Right hindlimb (tissue), 1 donor: ENCODE measurements at places on chromosomes 6 and 20.

DNA sequence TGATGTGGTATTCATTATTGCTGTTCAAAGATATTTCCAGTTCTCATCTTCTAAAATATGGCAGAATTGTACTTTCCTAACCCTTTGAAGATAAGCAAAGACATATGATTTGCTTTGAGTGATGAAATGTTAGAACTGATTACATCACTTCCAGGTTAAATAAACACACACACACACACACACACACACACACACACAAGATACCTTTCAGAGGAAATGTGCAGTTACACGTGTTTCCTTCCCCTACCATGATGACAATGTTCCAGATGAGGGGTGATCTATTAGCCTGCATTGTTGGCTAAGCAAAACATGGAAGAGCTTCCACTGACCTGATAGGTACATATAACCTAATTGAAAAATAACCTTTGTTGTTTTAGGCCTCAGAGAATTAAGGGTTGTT is 11.7 kb upstream of the FRK start:
- DNase-seq, result no peak

GRCh38 chr20:31517373-31517772 is 3.1 kb downstream of the HM13 start:
- no peak for DNase-seq

DNA sequence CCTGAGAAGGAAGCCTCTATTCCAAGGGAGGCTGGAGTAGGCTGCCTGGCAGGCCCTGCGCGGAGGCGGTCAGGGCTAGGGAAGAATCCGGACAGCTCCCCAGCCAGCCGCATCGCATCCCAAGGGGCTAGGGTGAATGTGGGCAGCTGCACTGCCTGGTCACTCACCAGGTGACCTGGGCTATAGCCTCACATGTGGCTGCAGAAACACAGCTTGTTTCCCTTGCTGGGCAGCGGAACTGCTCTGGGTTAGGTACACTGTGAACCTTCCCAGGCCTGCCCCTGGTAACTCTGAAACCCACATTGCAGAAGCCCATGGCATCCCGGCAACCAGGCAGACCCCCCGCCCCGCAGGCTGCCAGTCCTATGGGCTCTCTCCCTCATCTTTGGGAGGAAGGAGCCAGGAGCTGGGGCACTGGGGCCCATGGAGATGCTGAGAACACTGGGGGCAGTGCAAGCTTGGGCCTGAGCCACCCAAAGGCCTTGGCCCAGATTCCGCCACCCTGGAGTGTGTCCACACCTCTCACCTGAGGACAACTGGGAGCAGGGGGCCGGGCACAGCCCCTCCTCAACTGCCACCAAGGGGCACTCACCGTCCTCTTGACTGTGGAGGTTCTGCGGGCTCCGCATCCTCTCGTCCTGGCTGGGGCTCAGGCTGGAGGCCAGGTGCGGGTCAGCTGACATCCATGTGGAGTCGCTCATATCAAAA is 111.0 kb downstream of the NOL4L start:
- DNase-seq, result no peak

- DNase-seq, result no peak
Observed at GRCh38 chr6:96878143-96878542, 19.5 kb downstream of the NDUFAF4 start.

DNA sequence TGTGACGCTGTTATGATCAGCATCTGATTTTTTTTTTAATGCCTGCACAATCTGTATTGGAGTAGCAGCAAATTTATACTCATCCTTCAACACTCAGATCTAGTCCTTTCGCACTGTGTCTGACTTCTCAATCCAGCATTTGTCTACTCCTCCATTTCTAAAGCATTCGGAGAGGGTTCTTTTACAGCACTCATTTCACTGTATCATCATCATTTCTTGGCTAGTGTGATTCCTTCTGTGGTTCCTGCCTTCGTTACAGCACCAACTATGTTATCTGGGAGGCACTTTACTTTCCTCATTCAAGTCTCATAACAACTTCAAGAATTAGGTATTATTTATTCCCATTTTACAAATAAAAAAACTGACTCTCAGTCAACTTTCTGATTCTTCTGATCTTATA is 18.0 kb downstream of the NUDT3 start:
- DNase-seq, result no peak

- peak; percentile 65 for DNase-seq
Observed at GRCh38 chr6:91812596-91813274, 1225.9 kb upstream of the MAP3K7 start.

GRCh38 chr6:168684906-168685305 is 243.9 kb downstream of the SMOC2 start:
- DNase-seq, result no peak

GRCh38 chr6:29294499-29294914 is 7.0 kb upstream of the OR14J1 start:
- DNase-seq, result no peak

DNA sequence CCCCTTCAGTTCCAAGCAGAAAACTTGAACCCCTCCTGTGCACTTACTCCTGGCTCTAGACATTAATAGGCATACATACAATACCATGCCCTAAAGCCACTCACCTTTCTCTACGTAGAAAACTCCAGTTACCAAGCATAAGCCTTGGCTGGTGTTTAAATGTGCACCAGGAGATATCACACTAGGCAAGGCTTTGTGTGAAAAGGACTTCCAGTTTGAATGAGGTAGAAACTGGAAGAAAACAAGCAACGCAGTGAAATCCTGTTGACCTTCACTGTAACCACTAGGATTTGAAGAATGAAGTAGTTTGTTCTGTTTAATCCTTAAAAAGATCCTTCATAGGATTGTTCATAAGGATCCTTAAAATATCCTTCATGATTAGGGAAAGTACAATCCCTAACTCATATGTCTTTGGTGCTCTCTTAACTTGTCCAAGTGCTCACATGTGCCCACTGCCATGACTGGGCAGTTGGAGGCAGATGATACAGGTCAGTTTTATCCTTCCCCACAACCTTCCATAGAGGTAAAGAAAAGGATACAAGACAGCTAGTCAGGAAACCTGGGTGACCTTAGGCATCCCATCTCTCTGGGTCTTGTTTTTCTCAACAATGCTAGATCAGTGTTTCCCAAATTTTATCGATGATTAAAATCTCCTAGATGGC is 9.2 kb upstream of the SCGN start:
- DNase-seq, result no peak

DNA sequence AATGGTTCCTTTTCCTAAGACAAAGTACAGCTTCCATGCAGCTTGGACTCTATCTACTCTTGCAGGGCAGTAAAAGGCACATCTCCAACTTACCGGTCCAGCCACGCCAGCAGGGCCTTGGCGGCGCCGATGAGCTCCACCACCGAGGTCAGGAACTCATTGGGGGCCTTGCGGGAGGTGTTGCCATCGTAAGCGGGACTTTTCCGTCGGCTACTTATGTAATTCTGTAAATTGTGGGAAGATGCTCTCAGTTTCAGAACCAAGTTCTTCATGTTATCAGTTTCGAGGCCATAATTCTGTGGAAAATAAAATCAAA is 68.5 kb downstream of the CNKSR3 start:
- no peak for DNase-seq

GRCh38 chr20:58889798-58890517 is 37.4 kb downstream of the GNAS start:
- DNase-seq, result no peak

GRCh38 chr6:62150048-62150663 is 135.9 kb downstream of the KHDRBS2 start:
- DNase-seq, result no peak

DNA sequence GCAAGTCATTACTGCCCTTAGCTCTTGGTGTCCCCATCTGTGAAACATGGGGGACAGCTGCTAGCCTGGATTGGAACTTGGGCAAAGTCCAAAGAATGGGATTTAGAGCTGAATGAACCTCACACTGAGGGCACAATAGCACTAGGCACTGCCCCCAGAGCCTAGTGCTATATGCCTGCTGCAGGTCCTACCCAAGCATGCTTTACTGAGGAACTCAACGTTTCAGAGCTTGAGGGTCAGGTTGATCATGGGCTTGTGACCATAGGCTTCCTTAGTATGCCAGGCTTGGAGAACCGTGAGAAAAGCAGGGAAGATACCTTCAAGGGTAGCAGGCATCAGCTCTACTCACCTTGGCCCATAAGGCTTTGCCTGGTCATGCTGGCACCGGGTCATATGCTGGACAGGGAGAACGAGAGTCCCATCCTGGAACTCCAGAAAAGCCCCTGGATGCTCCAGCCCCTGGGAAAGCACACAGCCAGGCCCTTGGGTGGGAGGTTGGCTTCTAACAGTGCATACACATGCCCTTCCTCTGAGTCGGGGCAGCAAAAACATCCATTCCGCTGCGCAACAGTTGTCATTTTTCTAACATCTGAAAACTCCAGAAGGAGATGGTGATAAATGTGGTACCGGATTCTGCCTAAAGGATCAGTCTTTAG is 29.7 kb downstream of the EIF2S2 start:
- DNase-seq, result no peak

DNA sequence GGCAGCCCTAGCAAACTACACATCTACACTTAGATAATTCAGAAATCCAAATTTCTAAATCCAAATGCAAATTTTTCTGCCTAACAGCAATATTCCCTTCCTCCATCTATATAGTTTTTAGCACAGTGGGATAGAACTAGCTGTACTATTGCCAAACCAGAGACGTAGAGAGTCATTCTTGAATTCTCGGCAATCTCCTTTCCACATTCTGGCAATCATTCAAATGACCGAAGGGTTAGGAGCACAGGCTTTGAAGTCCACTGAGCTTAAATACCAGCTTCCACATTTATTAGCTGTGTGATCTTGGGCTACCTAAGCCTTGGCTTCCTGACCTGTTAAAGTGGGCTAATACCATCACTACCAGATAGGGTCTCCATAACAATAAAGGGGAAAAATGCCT is 3.1 kb upstream of the RPS12 start:
- DNase-seq, result no peak

- DNase-seq, result no peak
Observed at GRCh38 chr6:107266563-107266962, 151.2 kb upstream of the BEND3 start.

DNA sequence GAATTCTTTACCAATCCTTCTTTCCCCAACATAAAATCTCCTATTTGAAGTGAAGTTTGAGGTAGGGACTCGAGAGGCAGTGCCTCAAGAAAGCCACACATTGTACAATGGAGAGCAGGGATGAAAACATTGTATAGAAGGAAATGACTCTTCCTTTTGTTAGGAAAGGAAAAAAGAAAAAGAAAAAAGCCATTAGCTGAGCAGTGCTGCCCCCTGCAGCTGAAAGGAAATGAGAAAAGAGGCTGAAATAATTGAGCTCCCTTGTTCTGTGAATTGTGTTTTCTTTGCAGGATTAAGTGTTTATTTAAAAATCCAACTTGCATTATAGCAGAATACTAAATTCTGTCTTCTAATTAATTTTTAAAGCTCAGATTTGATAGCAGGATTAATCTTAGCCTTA is 162.9 kb upstream of the SASH1 start:
- no peak for DNase-seq

DNA sequence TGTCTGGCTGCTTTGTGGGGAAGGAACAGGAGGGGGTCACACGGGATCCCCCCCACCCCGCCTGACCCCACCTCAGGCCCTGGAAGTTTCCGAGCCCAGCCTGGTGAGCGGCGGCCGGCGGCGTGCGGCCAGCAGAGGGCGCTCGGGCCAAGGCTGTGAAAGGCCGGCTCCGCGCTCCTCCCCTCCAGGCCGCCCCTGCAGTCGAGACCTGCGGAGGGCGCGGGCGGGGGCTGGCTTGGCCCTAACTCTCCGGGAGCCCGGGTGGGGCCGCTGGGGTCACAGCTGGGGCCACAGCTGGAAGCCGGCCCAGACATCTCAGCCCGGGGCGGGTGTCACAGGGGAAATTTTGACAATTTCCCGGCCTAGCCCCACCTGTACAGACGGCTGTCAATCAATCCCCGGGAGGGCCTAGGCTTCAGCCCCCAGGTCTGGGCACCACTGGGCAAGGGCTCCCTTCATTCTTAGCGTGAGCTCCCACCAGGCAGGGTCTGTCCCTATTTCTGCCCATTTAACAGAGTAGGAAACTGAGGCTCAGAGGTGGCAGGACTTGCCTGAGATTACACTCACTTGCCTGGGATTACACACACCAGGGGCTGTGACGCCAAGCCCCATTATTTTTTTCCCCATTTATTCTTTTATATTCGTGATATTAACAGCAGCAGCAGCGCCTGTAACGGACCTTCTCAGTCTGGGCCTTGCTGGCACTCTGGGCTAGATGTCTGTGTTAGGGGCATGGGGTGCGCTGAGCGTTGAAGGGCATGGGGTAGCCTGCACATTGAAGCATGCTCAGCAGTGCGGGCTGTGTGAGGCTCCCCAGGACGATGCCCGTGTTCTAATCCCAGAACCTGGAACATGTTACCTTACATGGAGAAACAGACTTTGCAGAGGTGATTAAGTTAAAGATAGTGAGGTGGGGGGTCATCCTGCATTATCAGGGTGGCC is 23.0 kb downstream of the ZBP1 start:
- DNase-seq, result peak; percentile 83

- no peak for DNase-seq
Observed at GRCh38 chr6:166691199-166691598, 64.1 kb upstream of the RPS6KA2 start.

DNA sequence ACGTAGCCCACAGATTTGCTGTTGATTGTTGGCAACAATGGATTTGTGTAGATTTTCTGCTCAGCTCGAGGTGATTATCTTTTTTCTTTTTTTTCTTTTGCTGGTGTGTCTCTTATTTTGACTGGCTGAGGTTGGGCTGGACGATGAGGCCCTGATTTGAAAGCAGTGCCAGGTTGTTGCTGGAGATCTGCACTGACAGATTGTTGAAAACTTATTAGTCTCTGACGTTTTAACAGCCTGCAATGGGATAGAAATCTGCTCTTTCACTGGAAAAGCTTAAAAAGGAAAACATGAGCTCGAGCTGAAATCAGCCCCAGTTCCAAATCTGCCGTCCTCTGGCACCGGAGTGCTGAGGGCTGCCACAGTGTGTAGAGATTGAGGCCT is 87.7 kb downstream of the PDE7B start:
- peak; percentile 74 for DNase-seq

DNA sequence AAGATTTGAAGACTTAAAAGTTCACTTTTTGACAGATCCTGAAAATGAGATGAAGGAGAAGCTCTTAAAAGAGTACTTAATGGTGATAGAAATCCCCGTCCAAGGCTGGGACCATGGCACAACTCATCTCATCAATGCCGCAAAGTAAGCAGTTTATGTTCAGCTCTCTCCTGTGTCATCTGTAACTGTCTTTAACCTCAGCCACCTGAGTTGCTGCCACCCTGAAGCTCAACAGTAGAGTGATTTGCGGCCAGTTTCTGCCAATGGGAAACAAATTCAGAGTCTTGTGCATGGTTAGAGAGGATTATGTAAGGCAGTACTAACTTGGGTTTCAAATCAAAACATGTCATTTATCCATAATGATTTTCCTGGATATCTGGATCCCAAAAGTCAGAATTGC is 10.1 kb downstream of the TNFAIP3 start:
- DNase-seq, result no peak

GRCh38 chr20:15176929-15177328 is 839.5 kb upstream of the FLRT3 start:
- DNase-seq, result no peak

GRCh38 chr6:10518557-10519407 is 2.4 kb upstream of the GCNT2 start:
- no peak for DNase-seq

GRCh38 chr6:149078211-149078782 is 239.2 kb upstream of the TAB2 start:
- DNase-seq, result no peak
